ENCODE measurements at places on chromosomes 6 and 20.

DNA sequence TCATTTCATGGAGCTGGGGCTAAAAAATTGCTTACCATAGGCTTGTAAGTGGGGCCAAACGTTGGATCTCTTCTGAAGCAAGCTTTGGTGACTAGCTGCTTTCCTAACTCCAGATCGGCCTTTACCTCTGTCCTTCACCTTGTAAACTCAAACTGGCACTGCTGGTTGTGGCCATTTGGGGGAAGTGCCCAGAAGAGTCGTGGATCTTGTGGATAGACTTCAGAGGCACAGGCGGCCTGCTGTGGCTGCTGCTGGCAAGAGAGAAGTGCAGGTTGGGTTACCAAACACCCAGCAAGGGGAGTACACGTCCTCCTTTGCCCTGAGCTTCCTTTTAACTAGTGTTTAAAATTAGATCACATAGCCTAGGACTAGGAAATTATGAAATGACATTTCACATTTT lies 36.8 kb upstream of the KLHL31 start:
- DNase-seq = no peak

- no peak for DNase-seq
Measured at GRCh38 chr6:3648724-3649123, 102.8 kb downstream of the PXDC1 start.

- no peak for DNase-seq
Measured at GRCh38 chr20:41098703-41099250, 38.6 kb upstream of the PLCG1 start.

DNA sequence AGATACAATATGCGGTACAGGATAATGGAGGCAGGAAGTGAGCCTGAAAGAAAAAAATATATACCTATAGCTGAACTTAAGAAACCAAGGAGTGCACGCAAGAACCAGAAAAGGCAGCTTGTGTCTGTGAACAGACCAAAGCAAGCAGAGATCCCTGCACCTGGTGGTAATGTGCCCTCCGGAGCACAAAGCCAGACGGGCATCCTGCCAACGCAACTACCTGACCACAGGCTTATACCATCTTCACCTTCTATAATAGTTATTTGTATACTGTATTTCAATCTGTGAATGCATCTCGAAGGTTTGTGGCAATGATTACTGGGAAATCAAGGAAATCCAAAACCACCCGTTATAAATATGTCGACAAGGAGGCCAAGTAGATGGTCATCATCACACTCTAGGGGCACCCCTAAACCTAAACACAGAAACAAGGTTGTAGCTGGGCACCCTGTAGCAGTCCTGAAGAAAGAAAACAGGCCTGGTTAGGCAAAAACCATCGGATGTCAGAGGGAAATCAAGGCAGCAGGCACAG lies 801 bp downstream of the FBXL4 start:
- DNase-seq = peak; percentile 38

GRCh38 chr6:144217797-144218196 lies 67.3 kb upstream of the UTRN start:
- DNase-seq = no peak

- DNase-seq = no peak
Measured at GRCh38 chr6:88298066-88298845, 132.1 kb upstream of the CNR1 start.

DNA sequence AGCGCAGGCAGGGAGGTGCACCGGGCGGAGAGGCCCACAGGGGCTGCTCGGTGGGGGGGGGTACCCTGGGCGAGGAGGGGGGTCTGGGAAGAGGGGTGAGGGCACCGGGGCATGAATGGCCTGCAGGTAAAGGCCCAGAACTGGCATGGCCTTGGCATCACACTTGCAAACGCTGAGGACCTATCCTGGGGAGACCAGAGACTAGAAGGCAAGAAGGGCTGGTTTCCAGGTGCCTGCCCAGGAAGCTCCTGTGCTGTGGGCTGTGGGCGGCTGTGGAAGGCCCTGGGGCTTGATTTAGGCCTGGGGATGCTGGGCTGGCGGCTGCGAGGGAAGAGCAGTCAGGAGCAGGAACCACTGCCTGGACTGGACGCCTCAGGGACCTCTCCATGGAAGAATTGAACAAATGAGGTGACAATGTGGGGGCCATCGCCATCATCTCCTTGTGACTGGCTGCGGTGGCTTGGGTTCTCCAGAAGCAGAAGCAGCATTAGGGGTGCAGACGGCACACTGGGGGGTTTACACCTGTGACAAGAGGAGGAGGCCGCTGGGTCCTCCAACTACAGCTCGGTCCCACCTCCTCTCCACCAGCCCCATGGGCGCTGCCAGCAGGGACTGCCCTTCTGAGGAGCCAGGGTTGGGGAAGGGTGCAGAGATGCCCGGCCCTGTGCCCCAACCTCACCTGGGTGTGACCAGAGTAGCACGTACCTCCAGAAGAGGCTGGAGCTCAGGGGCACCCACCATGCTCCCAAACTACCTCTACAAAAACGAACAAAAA lies 32.1 kb upstream of the IRF4 start:
- DNase-seq = no peak

- no peak for DNase-seq
Measured at GRCh38 chr20:60935971-60936370, 316.1 kb upstream of the CDH4 start.

GRCh38 chr6:23532227-23532626 lies 593.8 kb upstream of the NRSN1 start:
- no peak for DNase-seq

DNA sequence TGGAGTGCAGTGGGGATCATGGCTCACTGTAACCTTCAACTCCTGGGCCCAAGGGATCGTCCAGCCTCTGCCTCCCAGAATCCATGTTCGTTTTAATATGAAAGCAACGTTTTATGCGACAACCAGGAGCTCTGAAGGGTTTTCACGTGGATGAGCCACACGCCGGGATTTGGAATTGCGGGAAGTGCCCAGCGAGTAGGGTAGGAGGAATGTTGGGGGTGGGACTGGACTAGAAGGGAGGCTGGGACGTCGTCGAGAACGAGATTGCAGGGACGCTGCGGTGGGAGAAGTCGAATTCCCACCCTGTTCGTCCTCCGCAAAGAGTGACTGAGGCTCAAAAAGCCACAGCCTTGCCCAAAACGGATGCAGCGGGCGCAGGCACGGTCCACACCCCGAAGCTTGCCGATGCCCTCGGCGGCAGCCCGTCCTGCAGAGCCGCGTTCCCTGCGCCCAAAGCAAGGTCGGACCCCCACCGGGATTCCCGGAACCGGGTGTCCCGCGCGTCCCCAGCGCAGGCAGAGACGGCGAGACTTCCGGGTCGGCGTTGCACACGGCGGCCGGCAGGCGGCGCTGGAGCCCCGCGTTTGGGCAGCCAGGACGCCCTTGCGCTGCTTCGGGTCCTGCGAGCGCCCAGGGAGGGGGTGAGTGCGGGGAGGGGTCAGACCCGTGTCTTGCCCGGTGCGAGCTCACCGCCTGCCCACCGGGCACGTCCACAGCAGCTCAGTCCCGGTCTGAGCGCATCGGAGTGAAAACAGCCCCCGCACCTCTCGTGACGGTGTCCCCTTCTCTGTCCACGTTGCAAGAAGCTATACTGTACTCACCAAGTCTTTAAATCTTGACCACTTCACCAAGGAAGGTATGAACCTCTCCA lies 87.8 kb downstream of the DHX35 start:
- DNase-seq = peak; percentile 80

GRCh38 chr6:34374069-34374468 lies 18.4 kb downstream of the NUDT3 start:
- DNase-seq = no peak

- DNase-seq = no peak
Measured at GRCh38 chr6:45426251-45426650, 48.5 kb upstream of the SUPT3H start.

GRCh38 chr20:34526466-34526865 lies 10.2 kb downstream of the DYNLRB1 start:
- DNase-seq = no peak

DNA sequence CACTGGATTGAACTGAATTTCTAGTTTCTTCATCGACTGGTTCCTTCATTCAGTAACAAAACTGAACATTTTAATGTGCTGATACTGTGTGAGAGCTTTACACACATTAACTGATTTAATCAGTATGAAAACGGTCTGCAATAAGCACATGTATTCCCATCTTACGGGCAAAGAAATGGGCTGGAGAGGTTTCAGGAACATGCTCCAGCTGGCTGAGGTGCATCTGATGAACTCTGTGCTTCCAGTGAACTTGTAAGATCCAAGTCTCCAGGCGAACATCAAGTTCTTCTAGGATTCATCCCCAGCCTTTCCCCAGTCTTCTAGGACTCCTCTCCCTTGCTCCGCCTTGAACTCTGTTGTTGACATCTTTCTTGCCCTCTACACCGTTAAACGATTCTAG lies 220.7 kb upstream of the AGPAT4 start:
- no peak for DNase-seq

DNA sequence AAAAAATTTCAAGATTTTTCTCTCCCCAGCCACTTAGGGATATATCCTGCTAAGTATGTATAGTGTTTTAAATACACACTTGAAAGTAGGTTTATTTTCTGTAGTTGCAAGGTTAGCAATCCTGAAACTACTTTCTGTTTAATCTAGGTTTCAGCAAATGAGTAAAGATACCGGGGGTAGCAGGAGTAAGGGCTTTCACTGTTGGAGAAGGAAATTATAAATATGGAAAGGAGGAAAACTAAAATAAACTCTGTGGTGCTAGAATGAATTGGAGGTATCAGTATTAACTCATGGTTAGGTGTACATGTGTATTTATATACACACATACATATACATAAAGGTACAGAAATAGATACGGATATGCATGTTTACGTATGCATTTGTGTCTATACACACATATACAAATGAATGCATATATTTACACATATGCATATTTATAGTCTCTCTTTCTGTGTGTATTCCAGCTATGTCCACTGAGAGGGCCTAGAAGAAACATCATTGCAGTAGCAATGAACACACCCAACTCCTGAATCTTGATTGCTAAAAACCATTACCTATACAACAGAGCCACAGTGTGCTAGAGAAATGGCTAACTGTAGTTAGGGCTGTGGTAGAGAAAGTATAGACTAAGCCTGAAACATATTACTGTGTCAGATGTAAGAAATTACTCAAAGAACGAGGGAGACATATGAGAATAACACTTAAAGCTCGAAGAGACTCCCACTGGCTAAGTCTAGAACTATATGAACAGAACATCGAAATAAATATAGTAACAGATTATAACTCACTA lies 95.9 kb upstream of the EMILIN3 start:
- DNase-seq = no peak

GRCh38 chr6:136791296-136792094 lies 782 bp downstream of the MAP3K5 start:
- peak; percentile 68 for DNase-seq

DNA sequence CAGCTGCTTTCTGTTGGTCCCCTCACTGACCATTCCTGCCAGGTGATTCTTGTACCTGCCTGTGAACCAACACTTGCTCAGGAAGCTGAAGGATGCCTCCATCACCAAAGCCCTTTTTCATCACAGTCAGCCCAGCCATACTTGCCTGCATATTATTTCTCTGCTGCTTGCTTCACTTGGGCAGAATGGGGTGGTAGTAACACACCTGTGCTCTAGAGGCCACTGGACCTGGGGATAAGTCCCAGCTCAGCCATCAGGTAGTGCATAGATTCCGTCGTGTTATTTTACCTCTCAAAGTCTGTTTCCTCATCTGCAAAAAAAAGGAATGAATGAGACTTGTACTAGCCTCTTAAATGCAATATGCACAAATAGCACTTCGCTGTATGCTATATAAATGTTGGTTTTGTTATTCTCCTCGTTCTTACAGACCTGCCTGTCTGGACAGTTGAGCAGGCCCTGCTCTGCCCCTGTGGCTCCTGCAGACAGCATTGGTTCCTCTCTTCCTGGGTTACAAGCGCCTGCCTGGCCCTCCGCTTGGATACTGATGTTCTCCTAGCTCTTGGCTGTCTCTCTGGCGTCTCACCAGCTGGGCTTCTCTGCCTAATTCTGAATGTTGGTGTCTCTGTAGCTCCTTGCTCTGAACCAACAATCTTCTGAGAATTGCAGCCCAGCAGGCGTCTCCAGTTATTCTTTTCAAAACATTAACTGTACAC lies 151.8 kb downstream of the UNC5CL start:
- DNase-seq = no peak

DNA sequence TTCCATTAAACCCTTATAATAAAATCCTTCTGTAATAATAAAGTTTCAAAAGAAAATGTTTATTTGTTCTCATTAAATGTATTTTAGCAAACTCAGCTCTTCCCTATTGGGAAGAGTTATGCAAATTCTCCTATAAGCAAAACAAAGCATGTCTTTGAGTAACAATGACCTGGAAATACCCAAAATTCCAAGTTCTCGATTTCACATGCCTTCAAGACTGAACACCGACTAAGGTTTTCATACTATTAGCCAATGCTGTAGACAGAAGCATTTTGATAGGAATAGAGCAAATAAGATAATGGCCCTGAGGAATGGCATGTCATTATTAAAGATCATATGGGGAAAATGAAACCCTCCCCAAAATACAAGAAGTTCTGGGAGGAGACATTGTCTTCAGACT lies 3.8 kb downstream of the IL17A start:
- DNase-seq = no peak

GRCh38 chr6:149560736-149561135 lies 5.4 kb upstream of the GINM1 start:
- DNase-seq = no peak

- no peak for DNase-seq
Measured at GRCh38 chr6:7680393-7681075, 45.4 kb upstream of the BMP6 start.

DNA sequence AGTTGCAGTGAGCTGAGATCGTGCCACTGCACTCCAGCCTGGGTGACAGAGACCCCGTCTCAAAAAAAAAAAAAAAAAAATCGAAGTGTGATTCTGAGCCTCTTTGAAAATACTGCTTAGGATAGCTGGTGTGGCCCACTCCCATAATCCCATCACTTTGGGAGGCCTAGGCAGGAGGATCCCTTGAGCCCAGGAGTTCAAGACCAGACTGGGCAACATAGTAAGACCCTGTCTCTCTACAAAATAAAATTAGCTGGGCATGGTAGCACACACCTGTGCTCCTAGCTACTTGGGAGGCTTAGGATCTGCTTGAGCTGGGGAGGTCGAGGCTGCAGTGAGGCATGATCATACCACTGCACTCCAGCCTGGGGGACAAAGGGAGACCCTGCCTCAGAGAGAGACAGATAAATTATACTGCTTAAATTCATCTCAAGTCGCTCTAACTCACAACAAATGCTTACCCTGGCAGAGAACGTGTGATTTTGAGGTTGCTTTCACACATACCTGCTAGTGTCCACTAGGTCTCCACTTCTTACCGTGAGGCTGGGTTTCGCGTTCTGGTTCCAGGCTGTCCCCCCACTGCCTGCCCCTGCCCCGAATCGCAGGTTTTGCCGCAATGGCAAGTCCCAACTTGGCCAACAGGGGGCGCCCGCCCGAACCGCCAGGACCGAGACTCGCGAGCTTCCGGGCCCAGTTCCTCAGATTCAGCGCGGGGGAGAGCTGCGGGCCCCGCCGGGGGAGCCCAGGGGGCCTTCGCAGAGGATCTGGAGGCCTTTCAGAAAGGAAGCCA lies 12.3 kb upstream of the TMC2 start:
- peak; percentile 94 for DNase-seq

Data from head of caudate nucleus (tissue), 42 donors.